Spinal cord (tissue), 10 donors: ENCODE measurements at places on chromosomes 16 and 17. TPM values are rescaled to one million over a fixed set of nuclear protein-coding genes. Genes with fewer than 3 reads are reported as not detected.
A peak's percentile ranks its signal among the peaks of the same experiment; 100 is the strongest.

TMEM235 gene
- polyA plus RNA-seq = 1.7 TPM

SCNN1B gene
- polyA plus RNA-seq = 2.5 TPM

DNA sequence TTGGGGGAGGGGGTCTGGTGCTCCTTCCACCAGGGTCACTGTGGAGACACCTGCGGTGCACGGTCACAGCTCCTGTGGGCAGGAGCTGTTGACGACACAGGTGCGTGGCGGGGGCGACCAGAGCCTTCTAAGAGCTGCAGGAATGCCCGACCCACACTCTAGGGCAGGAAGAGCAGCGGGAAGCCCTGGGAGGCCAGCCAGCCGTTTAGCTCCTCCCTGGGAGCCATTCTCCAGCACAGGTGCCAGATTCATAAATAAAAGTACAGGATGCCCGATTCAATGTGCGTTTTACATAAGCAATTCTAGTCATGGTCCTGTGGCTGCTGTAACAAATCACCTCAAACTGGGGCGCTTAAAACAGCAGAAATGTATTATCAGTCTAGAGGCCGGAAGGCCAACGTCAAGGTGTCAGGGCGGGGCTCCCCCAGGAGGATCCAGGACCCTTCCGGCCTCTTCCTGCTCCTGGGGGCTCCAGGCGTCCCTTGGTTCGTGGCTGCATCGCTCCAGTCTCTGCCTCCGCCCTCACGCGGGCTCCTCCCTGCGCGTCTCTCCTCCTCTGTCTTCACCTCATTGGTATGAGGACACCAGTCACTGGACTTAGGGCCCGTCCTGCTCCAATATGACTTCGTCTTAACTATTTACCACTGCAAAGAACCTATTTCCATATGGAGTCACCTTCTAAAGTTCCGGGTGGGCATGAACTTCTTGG, 155.4 kb downstream of the FOXL1 start:
- DNase-seq = no peak

DNA sequence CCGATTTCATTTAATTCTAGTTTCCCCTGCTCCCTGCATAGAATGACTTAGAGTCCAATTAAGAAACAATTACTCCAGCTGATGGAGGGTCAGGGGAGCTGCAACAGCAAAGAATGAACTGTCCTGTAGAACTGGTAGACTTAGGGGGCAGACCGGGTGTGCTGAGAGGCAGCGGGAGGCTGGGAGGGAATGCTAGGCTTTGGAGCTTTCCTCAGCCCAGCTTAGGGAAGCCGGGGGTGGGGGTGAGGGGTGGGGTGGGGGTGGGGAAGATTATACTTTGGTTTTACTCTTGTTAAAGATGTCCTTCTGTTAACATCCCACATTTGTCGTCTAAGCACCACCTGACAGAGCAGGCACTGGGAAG, 458.6 kb upstream of the ASIC2 start:
- DNase-seq = no peak

DNA sequence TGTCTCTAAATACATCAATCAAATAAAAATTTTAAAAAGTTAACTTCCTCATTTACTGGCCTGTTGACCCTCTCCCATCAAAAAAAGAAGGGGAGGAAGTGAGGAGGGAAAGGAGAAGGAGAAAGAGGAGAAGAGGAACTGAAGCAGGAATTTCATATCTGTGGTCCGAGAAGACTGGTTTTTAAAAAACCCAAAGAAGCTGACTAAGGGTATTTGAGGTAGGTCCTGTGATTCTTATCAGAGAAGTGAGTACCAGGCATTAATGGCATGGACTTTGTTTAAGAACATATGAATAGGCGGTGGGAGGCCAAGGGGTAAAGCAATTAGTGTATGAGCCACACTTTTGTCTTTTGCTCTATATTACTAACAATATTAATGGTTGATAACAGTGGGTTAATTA, 2.0 kb downstream of the SLC46A1 start:
- no peak for DNase-seq

GRCh38 chr16:82782715-82783251, 156.0 kb downstream of the CDH13 start:
- peak; percentile 79 for DNase-seq

DNA sequence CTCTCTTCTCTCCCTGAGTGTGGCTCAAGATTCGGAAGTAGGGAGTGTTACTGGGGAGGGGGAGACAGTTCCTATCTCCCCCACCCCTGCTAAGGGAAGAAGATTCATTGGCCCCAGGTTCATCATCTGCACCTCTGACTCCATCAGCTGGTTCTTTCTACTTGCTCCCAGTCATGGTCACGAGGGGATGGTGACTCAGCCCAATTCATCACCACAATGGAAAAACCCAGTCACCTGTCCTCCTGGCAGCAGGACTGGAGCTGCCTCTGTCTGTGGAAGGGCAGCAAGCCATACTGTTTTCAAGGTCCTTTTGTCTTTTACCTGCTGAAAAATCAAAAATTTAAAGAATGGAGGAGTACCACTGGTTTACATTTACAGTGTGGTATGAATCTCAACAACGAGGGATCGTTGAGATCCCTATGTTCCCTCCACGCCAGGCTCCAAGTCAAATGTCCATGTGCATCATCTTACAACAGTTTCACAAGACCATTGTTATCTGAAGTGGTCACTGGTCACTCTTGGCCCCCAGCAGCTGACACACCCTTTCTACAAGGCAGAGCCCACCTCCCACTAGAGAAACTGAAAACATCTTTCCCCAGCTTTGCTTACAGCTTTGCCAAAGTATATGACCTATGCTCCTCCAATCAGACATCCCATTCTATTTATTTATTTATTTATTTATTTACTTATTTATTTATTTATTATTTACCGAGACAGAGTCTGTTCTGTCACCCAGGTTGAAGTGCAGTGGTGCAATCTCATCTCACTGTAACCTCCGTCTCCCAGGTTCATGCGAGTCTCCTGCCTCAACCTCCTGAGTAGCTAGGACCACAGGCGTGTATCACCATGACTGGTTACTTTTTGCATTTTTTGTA, 40.4 kb upstream of the NDRG4 start:
- no peak for DNase-seq

GLTPD2 gene
- 3.5 TPM for polyA plus RNA-seq
